Jurkat, Clone E6-1 (cell line): ENCODE measurements at places on chromosomes 2 and 18.

DNA sequence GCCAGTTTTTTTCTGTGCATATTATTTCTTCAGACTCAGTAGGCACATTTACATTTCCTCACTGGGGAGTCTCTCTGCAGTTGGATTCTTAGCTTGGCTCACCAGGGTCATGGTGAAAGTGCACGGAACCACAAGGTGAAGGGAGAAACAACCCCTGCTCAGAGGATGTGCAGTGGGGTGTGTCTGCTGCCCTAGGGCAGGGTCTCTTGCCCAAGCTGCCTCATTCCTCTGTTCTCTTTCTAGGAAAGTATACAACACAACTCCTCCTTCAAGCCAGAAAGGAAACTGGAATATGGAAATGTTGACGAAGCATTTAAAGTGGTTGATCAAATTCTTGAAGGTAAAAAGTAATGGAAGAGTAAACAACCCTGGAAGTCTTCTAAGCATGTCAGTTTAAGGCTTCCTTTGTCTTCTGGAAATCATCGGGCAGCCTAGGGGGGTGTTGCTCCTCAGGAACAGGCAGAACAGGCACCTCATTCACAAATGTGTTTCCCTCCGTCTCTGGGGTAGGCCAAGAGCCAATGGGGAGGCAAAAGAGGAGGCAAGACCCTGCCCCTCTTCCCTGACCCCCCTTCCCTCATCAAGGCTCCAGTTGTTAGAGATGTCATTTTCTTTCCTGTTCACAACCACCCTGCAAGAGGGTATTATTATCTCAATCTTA is 41.4 kb downstream of the AOX1 start:
- DNase-seq: no peak

- no peak for DNase-seq
Observed at GRCh38 chr2:48885841-48886240, 130.3 kb upstream of the LHCGR start.

- no peak for DNase-seq
Observed at GRCh38 chr2:113187771-113188170, 14.0 kb downstream of the PSD4 start.

DNA sequence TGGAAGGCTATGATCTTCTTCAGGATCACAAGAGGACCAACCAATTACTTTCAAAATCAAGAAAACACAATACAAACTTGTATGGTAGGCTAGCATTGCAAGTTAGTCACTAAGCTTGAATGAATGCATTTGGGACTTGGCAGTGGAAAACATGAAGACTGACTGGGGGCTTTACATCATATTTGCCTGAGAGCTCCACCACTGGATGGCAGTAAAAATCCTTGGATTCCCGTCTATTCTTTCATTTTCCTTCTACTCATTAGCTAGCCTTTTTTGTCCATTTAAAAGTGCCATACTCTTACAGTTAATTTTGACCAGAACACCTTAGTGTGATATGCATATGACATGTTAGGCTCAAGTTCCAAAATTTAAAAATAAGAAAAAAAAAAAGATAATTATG is 63.5 kb upstream of the RASGRP3 start:
- DNase-seq: no peak

DNA sequence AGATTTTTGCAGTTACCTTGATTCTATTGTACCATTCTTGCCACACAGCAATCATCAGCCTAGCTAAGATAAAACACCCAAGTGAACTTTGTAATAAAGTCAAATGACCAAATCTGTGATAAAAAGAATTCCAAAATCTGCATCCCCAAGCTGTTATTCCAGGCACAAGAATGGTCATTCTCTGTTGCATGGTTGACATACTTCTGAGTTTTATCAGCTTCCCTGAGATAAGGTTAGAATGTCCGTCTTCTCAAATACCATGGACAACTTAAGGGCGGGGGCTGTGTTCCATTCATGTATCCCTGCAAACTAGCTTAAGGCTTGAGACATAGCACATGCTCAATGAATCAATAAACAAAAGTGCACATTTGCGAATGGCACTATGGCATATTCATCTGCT is 8.1 kb upstream of the BMP10 start:
- no peak for DNase-seq

GRCh38 chr18:34222307-34223163 is 2.2 kb downstream of the NOL4 start:
- DNase-seq: no peak

DNA sequence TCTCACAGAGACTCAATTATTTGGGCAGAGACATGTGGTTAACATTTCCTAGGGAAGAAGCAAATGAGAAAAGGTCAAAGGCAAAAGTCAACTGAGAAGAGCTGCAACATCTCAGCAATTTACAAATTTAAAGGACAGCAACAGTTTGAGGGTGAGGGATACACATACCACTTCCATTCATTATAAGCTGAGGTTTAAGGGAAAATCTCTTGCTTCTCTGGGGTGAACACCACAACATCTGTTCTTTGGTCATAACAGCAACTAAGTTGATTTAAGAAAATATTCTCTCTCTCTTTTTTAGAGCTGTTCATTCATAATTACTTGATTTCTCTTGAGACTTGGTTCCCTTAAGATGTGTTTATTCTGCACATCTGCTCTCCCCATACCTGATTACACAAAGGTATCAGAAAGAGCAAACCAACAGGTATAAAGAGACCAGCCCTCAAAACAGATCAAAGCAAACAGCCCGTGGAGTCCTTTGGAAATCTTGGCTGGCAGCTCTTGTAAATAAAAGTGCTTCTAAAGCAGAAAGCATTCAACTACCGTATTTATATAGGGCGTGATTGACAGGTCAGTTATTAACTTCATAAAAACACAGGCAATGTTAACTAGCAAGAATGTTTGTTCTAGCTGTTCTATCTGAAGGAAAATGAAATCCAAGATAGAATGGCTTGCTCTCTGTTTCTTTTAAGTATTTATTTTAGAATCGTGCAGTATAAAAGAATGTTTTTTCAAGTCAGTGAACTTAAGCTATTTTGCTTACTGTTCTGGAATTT is 132.8 kb downstream of the THADA start:
- no peak for DNase-seq

DNA sequence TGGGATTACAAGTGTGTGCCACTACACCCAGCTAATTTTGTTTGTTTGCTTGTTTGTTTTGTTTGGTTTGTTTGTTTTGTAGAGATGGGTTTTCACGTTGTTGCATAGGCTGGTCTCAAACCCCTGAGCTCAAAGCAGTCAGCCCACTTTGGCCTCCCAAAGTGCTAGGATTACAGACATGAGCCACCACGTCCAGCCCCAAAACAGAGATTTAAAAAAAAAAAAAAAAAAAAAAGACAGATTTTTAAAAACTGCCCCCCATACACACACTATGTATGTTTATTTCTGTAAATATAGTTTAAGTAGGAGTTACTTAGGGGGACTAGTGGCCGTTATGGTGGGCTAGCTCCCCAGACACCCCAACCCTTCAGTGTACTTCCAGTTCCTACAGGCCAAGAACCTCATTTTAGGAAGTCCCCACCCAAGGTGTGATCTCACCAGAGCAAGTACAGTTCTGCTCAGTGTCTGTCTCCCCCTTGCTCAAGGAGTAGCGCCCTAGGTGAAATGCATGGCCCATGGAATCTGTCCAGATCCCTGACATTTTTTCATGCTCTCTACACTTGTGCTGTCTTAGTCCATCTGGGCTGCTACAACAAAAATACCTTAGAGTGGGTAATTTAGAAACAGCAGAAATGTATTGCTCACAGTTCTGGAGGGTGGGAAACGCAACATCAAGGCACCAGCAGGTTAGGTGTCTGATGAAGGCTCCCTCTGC is 1.6 kb upstream of the TMBIM1 start:
- no peak for DNase-seq

GRCh38 chr2:237509151-237509550 is 22.1 kb downstream of the MLPH start:
- no peak for DNase-seq

GRCh38 chr18:22539051-22539765 is 121.5 kb upstream of the CTAGE1 start:
- no peak for DNase-seq

DNA sequence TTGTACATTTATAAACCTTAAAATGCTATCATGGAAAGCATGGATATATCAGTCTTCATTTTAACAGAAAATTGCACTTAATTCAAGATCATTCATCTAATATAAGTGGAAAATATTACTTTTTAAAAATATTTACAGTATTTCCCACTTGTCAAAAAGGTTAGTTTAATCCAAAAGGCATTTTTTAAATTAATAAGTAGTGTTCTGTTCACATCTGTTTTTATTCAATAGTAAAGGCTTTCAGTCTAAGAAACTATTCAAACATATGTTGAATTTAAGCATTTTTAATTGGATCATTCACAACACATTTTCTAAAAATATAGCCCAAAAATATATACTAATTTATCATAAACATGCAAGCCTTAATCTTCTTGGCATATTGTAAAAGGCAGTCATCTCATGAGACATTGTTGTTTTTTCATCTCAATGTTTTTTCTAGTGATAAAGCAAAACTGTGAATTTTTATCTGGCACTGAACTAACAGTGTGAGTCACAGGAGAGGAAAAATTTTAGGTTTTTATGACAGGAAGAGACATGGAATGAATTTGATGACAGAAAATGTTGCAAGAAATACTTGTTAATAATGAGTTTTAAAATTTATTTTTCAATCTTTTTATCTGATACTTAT is 1642.5 kb upstream of the TMEFF2 start:
- DNase-seq: no peak

- DNase-seq: no peak
Observed at GRCh38 chr2:216308576-216308975, 63.7 kb downstream of the MARCHF4 start.

GRCh38 chr2:61857224-61857623 is 3.4 kb upstream of the FAM161A start:
- DNase-seq: no peak

DNA sequence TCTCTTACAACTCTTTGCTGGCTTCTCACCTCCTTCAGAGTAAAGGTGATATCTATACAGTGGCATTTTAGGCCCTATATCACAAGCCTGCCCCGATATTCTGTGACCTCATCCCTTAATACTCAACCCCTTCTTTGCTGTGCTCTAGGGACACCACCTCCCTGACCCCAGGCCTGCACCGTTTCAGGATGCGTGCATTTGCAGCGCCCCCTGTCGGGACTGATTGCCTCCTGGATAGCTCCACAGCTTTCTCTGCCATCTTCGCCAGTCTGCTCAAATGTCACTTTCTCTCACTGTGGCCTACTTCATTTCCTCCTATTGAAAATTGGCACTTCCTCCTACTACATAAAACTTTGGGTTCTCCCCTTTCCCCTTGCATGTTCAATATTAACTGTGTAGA is 289.6 kb downstream of the SOCS6 start:
- peak; percentile 8 for DNase-seq

- no peak for DNase-seq
Observed at GRCh38 chr2:126774761-126775160, 118.8 kb downstream of the GYPC start.

- peak; percentile 95 for DNase-seq
Observed at GRCh38 chr2:104853534-104854497, at the start of gene POU3F3. TSS of gene POU3F3 (plus strand) at chr2:104854115. CDS start at chr2:104855511, 1,396 bp downstream.

DNA sequence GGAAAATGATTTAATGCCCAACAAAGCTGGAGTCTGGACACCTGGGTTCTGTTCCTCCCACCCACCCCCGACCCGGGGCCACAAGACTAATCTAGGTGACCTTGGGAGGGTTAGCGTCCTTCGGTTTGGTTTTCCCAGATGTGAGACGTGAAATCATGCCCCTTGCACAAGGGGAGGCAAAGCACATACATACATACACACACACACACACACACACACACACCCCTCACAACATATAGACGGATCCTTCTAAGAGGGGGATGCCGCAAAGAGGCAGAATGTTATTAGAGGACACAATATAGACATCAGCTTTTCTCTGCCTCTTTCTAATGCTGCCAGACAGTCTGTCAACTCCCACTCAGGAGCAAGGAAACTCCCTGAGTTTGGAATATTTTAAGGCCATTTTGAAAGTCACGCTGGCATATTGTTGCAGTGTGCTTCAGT is 616 bp upstream of the RBMS1 start:
- no peak for DNase-seq

DNA sequence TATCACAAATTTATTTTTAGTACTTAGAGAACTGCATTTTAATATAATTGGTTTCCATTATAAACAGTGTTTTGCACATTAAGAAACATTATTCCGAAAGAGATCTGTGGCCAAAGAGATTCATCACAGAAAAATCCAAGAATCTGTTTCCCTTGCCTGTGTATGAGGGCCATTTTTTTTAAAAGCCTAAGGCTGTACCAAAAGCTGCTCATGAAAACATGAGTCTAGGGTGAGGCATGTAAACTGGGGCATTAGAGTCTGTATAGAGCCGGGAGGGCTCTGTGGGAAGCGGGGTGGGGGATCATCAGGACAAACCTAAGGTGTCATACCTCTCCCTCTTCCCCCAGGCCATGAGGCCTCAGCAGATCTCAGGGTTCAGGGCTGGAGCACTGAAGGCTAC is 223.8 kb downstream of the FBXO15 start:
- no peak for DNase-seq

DNA sequence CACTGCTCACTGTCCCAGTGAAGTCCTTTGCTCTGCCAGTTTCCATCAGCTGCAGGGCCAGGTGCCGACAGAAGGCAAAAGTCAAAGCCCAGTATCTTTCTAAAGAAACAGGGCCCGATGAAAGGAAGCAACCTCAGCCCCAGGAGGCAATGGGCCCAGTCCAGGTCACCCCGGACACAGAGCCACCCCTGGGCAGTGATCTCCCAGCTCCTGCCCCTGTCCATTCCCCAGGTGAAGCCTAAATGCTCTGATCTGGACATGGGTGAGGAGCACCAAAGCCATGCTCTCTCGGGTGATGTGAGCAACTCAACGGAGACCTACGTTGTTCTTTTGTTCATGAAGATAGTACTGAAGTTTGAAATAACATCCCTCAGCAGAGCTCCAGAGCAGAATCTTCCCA is 61.6 kb downstream of the HDAC4 start:
- DNase-seq: no peak

- DNase-seq: no peak
Observed at GRCh38 chr18:70333757-70334156, 44.9 kb downstream of the SOCS6 start.

GRCh38 chr18:35063875-35064690 is 22.9 kb downstream of the MAPRE2 start:
- DNase-seq: no peak

- no peak for DNase-seq
Observed at GRCh38 chr2:142542431-142542910, 335.0 kb upstream of the KYNU start.

- no peak for DNase-seq
Observed at GRCh38 chr2:144518748-144519596, 947 bp downstream of the ZEB2 start.

GRCh38 chr2:201816657-201817575 is 10.6 kb downstream of the CDK15 start:
- no peak for DNase-seq

- DNase-seq: no peak
Observed at GRCh38 chr2:203261326-203262159, 22.7 kb downstream of the CYP20A1 start.

DNA sequence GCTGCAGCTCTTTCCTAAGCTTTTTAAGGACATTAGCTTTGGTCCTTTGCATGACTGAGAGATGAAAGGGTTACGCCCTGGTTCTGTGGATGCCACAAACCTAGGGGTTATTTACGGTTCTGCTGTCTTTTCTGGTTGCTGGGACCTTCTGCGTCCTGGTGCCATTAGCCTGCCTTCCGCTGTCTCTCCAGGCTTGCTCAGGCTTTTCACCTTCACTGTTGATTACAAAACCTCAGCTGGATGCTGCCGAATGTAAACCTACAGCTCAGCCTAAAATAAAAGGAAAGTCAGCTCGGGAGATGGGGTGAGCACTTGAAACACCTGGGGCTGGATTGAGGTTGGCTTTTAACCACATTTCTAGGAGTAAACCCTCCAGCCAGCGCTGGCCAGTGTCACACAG is 130.9 kb upstream of the ARHGAP28 start:
- no peak for DNase-seq
